Activated T-helper 9 cell treated with anti-CD3 and anti-CD28 coated beads, Interleukin-2, amount 50 U/mL, for 16 hours (primary cell): ENCODE measurements at places on chromosomes 16 and 17.

DNA sequence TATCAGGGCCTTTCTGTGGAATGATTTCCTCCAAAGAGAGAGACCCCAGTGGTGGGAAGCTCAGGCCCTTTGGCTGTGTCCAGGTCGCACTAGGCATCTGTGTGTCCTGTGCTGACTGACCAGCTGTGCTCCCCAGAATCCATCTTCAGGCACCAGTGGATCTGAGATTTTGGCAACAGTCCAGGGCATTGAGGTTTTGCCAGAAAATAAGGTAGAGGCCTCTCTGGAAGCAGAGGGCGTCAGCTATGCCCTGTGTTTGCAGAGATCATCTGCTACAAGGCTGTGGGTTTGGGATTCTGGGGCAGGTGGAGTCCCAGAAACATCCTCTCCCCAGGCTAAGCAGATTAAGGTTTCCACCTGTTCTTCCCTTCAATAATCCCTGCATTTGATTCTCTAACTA lies 57.5 kb upstream of the TOB1 start:
- no peak for DNase-seq

DNA sequence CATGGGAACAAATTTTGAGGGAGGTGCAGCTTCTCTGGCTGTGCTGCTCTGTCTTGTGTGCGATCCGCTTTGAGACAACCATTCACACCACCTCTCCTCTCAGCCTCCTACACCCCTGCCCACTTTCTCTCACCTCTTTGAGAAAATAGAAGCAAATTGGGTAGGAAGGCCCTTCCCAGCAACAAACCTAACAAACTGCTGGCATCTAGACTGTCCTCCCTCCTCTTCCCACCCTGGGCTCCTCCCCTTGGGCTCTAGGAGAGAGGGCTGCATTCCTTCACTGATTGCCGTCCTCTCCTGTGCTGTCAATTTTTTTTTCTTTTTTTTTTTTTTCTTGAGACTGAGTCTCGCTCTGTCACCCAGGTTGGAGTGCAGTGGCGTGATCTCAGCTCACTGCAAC lies 13.5 kb downstream of the CDIPT start:
- DNase-seq: no peak

- DNase-seq: no peak
These were observed 63.5 kb downstream of the CRISPLD2 start for GRCh38 chr16:84883301-84883700.

- peak; percentile 21 for DNase-seq
These were observed 11.3 kb downstream of the TAF1C start for GRCh38 chr16:84175350-84176081.

DNA sequence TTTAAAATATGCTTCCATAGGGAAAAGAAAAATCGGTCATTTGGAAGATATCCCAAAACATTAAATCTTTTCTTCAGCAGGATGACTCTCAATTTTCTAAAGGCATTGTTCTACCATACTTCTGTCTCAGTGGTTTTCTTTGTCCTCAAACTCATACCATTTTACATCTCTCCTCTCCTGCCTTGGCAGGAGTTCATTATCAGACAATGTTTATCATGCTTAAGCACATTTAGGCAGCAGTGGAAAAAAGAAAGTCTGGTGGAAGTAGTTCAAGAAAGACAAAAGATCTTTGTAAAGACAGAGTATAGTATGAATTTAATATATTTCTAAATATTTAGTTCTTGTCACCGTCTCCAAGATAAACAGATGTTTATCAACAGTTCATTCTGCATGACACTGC lies 68.2 kb downstream of the CDK12 start:
- DNase-seq: no peak

GRCh38 chr17:38572669-38573365 lies 32.9 kb downstream of the SRCIN1 start:
- no peak for DNase-seq

DNA sequence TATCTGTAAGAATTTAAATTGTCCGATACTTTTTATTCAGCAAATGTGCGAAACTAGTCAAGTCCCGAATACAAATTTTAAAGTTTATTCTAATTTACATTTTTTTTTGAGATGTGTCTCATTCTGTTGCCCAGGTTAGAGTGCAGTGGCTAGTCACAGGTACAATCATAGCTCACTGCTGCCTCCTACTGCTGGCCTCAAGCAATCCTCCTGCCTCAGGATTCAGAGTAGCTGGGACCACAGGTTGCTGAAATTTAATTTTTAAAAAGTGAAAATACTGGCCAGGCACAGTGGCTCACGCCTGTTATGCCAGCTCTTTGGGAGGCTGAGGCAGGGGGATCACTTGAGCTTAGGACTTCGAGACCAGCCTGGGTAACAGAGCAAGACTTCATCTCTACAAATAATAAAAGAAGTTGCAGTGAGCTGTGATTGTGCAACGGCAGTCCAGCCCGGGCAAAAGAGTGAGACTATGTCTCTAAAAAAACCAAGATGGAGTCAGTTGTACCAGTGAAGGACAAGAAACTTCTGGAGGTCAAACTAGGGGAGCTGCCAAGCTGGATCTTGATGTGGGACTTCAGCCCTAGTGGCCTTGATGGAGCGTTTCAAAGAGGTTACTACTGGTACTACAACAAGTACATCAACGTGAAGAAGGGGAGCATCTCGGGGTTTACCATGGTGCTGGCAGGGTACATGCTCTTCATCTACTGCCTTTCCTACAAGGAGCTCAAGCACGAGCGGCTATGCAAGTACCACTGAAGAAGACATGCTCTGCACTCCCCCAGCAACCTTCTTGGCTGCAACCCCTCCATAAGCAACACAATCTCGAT lies 5.6 kb downstream of the POLG2 start:
- DNase-seq: no peak

DNA sequence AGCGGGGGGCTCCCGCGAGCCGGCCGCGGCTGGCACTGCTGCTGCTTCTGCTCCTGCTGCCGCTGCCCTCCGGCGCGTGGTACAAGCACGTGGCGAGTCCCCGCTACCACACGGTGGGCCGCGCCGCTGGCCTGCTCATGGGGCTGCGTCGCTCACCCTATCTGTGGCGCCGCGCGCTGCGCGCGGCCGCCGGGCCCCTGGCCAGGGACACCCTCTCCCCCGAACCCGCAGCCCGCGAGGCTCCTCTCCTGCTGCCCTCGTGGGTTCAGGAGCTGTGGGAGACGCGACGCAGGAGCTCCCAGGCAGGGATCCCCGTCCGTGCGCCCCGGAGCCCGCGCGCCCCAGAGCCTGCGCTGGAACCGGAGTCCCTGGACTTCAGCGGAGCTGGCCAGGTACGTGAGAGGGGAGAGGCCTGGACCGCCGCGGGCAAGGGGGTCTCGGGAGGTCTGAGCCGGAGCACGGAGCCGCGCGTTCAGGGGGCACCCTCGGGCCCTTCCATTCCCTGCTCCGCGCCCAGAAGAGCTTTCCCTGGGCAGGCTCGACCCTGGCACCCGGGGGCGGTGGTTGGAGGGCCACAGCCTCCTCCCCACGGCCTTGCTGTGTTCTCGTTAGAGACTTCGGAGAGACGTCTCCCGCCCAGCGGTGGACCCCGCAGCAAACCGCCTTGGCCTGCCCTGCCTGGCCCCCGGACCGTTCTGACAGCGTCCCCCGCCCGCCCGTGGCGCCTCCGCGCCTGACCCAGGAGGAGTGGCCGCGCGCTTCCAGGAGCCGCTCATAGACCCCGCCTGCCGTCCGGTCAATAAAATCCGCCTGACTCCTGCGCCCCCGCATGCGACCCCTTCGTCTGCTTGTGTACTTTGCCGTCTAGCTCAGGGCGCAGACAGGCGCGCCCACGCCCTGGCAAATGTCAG lies 591 bp downstream of the NPW start:
- DNase-seq: no peak

DNA sequence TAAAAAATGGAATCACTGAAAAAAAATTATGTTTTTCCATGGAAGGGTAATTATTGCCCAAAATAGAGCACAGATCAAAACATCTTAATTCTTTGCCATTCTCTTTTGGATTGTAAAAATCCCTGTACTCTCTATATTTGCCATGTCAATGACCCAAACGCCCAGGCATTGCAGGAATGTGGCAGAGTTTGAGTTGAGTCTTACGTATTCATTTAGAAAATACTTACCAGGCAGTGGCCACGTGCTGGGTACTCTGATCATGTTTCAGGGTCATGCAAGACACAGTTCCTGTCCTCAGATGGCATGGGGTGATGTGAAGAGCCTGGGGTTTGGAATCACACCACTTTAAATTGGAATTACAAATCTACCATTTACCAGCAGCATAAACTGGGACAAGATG lies 267.7 kb downstream of the ABCC12 start:
- no peak for DNase-seq

DNA sequence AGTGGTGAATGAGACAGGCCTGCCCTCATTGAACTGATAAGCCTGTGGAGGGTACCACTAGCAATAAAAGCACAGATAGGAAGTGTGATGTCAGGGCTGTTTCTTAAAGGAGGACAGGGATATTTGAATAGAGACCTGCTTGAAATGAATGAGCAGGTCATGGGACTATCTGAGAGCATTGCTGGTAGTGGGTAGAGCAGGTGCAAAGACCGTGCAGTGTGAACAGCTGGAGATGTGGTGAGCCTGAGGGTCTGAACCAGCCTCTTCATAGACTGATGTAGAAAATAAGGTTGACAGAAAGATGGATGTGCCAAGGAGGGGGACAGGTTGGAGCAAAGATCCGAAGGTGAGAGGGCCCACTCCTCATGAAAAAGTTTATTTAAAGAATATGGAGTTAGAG lies 2.4 kb downstream of the NUP93 start:
- no peak for DNase-seq

GRCh38 chr16:81449899-81450608 lies 5.4 kb downstream of the CMIP start:
- DNase-seq: no peak

GRCh38 chr17:33126086-33126485 lies 134.4 kb downstream of the SPACA3 start:
- DNase-seq: no peak

- DNase-seq: no peak
These were observed 5.9 kb upstream of the COL1A1 start for GRCh38 chr17:50207315-50207714.

GRCh38 chr17:74957935-74958740 lies 14.4 kb downstream of the HID1 start:
- DNase-seq: peak; percentile 67

- DNase-seq: no peak
These were observed 306.8 kb downstream of the FOXL1 start for GRCh38 chr16:86885139-86885538.

- no peak for DNase-seq
These were observed 1.8 kb downstream of the CACNG3 start for GRCh38 chr16:24257958-24258357.

DNA sequence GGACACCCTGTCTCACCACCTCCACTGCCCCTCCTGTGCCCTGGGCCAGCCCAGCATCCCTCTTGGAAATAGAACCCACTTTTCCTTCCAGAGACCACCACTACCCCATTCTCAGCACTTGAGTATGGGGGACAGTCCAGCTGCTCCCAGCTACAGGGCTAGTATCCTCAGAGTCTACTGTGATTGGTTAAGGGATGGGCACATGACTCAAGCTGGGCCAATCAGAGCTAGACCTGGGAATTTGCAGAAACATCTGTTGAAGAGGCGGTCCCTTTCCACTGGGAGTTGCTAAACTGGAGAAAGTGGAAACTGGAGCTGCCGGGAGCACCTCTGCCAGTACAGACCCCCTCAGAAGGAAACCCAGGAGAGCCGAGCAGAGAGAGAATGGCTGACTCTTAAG lies 156.6 kb downstream of the GSG1L start:
- DNase-seq: no peak

- DNase-seq: no peak
These were observed 132.8 kb downstream of the LAT start for GRCh38 chr16:29117631-29118030.

DNA sequence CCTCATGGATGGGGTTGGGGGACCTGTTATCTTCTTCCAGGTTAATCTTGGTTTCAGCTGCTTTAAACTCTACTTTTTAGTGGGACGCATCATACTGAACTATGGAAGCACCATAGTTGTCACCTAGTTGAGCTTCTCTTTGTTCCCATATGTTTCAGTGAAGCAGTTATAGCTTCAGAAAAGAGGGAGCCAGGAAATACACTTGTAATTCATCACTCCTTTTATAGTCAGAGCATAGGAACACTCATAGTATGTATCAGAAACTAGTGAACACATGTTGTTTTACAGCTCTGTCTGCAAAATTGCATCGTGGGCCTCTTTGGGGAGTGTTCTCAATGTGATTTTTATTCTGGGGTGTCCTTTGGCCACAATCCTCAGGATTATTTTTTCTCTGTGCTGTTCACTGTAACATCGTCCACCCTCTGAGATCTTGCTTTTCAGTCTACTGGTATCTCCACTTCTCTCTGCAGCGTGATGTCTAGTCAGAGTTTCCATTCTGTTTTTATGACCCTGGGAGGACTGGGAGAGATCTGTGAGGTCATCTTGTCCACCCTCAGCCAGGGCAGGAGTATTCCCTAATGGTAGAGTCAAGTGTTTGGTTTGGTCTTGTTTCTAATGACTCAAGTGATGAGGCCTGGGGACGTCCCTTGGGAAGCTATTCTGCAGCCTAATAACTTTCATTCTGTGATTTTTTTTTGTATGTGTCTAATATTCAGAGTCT lies 585.4 kb downstream of the WWOX start:
- DNase-seq: no peak

GRCh38 chr17:36703860-36704266 lies 102.5 kb downstream of the MRM1 start:
- peak; percentile 29 for DNase-seq

- DNase-seq: no peak
These were observed 9.0 kb upstream of the PHKG2 start for GRCh38 chr16:30738984-30739951.

DNA sequence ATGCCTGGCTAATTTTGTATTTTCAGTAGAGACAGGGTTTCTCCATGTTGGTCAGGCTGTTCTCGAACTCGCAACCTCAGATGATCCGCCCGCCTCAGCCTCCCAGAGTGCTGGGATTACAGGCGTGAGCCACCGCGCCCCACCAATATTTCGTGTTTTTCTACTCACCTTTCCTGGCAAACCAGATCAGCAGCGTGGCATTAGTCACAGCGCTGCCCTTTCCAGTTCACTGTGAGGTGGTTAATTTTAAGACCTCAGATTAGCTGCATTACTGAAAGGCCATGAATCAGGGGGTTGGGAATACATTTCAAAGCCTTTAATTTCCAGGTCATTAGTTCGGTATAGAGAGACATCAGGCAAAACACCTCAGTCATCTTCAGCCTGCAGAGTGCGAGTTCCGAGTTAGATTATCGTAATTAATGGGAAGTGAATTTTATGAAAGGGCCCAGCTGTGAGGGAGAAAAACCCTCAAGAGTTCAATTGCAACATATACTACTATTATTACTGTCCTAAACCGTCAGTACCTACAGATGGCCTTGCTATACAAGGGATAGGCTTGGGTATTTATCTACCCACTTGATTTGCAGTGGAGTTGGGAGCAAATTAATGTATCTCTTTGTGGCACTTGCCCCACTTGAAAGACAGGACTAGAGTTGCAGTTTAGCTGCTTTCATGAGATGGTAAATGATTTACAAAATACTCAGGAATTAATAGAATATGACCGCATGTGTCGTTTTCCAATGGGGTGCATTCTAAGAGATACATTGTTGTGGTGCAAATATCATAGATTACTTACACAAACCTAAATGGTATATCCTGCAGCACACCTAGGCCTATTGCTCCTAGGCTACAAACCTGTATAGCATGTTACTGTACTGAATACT lies 2.1 kb upstream of the USP32 start:
- DNase-seq: no peak
